Activated T-helper 1 cell treated with anti-CD3 and anti-CD28 coated beads, Interleukin-2, amount 50 U/mL, for 16 hours (primary cell): ENCODE measurements at places on chromosomes 7 and 10.

DNA sequence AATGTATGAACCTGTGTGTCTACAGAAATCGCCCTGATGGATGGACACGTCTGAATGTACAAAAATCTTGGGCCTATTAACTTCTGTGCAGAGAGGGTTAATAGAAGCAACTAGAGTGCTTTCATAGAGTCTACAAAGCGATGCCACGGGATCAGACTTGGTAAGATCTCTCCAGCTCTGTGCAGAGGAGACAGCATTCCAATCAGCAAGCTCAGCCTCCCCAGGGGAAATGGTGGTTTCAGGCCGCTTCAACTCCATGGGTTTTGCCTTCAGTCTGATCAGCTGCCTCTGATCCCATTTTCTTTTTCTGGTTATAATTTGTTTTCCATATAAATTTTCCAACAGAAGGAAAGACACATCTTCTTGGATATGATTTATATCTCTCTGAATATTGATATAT, 35.1 kb upstream of the COBL start:
- DNase-seq: no peak

DNA sequence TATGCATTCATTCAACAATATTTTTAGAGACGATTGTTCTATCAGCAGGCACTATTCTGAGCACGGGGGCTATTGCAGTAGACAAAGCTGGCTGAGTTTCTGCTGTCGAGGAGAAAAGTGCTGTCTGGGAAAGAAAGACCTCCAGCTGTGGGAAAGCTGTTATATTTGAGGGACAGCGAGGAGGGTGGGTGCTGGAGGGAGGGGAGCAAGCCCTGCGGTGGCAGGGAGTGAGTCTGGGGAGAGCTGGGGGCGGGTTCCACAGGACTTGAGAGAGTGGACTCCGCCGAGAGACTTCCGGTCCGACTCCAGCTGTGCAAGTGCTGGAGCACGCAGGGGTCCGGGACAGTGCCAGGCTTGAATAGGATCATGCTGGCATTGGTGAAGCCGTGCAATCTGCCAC, 602.1 kb upstream of the FOXK1 start:
- DNase-seq: no peak

- DNase-seq: no peak
Measured at GRCh38 chr7:100367251-100367620, 6.1 kb upstream of the PILRA start.

DNA sequence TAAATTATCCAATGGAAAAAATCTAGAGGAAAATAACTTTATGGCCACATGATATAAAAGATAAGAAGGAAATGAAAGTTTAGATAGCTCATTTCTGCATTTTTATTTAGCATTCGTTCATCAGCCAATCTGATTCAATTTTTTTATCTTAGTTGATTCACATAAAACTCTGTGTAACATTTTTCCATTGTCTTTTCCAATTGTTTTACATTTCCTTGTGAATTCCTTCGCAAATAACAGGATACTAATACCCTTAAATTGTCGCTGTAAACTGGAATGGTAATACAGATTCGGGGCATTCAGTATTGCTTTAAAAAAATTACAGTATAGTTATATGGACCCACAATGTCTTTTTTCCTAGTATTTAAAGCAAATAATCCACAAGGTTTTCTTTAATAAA, 136.4 kb downstream of the CUBN start:
- DNase-seq: no peak

DNA sequence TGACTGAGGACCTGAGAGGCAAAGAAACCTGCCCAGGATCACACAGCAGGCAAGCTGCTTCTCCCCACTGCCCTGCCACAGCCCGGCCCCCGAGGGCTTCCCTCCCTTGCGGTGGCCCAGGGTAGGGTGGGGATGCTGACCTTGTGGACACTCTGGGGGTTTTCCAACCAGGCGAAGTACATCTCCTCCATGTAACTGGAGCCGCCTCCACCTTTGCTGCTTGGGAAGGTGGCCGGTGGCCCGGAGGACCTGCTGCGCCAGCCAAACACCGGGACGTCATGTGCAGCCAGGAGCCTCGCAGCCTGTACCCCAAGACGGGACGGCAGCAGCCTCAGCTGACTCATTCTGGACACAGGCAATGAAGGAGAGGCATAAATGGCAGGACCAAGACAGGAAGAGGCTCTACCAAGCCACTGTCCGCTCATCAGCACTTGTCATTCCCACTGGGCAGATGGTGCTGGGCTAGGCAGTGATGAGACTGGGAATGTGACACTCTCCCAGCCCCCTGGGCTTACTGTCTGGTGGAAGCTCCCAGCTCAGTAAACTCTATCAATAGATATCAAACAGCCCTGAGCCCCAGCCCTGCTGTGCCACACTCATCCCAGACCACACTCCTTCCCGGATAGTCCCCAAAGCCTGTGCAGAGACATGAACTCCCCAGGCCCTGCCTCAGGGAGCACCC, 3.7 kb downstream of the OGDHL start:
- no peak for DNase-seq

DNA sequence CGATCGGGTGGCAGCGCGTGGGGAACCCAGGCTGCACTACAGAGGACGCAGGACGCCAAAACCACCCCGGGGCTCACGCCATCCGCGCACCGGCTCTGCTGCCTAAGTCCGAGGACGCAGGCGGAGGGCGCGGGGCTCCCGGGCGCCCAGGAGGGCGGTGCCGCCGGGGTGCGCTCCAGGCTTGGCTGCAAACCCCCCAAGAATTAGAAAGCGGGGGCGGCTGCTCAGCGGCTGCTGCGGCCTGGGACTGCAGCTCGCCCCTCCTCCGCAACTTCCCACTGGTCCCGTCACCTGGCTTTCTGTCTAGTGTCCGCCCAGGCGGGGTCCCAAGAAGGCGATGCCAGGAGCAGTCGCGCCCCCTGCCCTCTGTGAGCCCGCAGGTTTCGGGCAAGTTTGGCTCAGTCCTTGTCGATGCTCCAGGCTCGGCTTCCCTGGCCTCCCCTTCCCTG, 1.7 kb upstream of the POU6F2 start:
- no peak for DNase-seq

DNA sequence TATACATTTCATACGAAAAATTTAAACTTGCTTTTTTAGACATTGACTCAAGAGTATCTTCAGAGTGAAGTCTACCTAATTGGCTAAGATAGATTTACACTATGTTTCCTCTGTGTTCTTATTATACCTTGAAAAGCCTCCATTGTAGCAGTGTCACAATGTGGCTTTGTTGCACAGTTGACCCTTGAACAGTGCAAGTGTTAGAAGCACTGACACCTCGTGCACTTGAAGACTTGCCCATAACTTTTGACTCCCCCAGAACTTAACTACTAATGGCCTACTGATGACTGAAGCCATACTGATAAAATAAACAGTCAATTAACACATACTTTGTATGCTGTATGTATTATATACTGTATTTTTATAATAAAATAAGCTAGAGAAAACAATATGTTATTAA, 84.3 kb downstream of the CPED1 start:
- DNase-seq: no peak

DNA sequence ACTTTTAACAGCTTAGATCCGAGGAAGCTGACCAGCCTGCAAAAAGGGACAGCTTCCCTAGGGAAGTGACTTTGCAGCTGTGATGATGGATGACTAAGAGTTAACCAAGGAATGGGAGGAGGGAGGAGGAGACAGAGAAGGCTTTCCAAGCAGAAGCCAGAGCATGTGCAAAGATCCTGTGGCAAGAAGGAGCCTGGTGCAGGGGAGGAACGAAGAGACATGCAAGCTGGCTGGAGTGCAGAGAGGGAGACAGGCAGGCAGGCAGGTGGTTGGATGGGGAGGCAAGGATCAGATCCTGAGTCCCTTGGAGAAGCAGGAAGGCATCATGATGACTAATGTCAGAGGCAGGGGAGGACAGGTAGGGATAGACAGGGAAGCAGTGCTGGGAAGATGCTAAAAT, 148.8 kb downstream of the PFKFB3 start:
- no peak for DNase-seq

DNA sequence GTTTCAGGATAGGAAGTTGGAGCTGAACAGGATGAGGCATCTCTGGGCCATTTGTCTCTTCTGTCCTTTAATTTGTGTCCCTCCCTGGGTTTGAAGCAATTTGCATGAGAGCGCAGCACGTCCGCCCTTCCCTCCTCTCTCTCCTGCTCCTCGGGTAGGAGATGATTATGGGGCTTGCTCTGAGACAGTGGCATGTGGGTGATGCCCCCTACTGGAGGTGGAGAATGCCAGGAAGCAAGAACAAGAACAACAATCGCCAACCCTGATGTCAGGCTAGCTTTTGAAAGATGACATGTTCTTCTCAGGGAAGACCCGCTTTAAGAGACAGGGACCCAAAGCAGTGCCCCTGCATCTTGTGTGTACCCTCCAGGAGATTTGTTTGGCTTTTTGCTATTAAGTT, 63.9 kb upstream of the LOXL4 start:
- DNase-seq: no peak

- DNase-seq: no peak
Measured at GRCh38 chr10:45440511-45441062, 66.6 kb downstream of the ALOX5 start.

- peak; percentile 44 for DNase-seq
Measured at GRCh38 chr10:119306514-119306951, 99.2 kb downstream of the GRK5 start.

GRCh38 chr7:16066805-16067459, 354.4 kb downstream of the CRPPA start:
- no peak for DNase-seq

GRCh38 chr7:135206941-135207391, 4.4 kb downstream of the WDR91 start:
- no peak for DNase-seq

- DNase-seq: no peak
Measured at GRCh38 chr7:150337179-150337578, 4.2 kb downstream of the RARRES2 start.

DNA sequence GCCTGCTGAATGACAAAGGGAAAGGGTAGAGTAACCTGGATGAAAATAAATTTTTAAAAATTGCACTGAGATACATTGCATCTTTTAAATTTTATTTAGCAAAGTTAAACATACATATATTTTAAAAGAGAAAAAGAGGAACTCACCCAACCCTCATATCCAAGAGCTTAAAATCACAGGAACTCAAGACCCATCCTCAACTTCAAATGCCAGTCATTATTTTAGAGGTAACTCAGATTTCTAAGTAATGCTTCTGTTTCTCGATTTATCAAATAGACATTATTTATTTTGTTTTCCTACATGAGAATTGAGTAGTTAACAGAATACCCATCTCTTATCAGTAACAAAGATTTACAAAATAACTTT, 32.4 kb upstream of the KMT2E start:
- no peak for DNase-seq

GRCh38 chr7:18495412-18496340, at the start of gene HDAC9:
HDAC9 (plus strand) TSS chr7:18495749; CDS start chr7:18496303, 554 bp downstream.
- DNase-seq: no peak

DNA sequence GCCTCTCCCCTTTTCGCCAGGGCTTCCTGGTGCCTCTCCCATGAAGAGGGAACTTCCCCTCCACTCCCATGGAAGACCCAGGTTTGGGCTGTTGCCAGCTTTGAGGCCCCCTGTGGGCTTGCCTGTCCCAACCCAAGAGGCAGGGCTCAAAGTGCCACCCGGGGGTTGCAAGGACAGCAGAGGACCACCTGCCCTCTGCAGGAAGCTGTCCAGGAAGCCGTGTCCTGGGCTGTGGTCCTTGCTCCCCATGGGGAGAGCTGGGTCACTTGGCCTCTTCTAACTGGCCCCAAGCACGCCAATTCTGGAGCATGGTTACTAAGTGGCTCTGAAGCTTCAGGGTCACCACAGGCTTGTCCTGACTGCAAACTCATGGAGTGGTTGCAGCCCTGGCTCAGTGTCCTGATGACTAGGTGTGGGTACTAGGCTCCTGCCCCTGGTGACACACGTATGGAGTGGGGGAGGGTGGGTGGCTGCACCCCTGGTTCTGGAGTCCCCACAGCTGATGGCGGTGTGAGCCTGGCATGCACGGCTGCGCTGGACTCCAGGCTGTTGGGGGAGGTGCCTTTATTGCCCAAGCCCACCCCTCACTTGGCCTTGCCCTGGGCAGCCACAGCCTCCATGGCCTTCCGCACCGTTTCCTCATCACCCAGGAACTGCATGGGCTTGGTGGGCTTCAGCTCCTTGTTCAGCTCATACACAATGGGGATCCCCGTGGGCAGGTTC, 3.0 kb downstream of the PGAM2 start:
- no peak for DNase-seq

- DNase-seq: no peak
Measured at GRCh38 chr10:97331153-97331703, 3.3 kb downstream of the FRAT2 start.

GRCh38 chr10:124704428-124705380, 39.5 kb downstream of the FAM53B start:
- no peak for DNase-seq

GRCh38 chr7:131608116-131608500, 51.7 kb upstream of the PODXL start:
- DNase-seq: no peak

GRCh38 chr7:158351051-158351450, 236.6 kb downstream of the PTPRN2 start:
- no peak for DNase-seq

GRCh38 chr10:122287570-122287969, 16.5 kb downstream of the BTBD16 start:
- no peak for DNase-seq

DNA sequence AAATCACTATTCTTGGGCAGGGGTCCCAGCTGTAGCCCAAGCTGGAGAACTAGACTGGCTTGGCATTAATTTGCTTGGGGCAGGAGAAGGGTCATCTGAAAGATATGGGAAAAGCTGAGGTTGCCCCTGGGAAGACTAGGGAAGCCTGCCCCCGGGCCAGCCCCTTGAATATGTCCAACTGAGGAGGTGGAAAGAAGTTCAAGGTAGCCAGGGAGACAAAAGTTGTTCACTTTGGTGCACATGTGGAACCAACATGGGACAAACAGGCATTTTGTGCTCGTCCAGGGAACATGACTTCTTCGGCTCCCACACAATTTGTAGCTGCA, 1.4 kb upstream of the LRRC61 start:
- DNase-seq: no peak

DNA sequence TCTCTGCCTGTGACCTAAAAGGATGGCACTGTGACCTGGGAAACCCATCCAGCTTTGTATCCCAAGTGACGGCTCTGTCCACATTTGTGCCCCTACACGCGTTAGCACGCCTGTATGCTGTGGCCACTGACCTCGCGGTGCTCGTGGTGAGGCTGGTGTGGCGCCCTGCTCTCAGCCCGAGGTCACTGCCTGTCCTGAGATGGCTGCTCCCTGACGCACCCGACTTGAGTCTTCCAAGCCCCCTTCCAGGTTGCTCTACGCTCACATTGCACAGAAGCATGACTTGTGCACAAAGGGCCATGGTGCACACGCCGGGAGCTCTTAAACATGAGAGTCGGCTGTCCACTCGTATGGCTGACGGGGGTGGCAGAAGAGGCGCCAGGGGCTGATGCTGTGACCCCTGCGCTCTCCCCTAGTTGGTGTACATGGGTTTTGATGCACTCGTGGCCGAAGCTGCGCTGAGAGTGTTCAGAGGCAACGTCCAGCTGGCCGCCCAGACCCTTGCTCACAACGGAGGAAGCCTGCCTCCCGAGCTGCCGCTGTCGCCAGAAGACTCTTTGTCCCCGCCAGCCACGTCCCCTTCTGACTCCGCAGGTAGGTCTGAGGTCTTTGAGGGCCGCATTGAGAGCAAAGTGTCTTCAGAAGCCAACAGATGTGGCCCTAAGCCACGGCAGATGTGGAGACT, 33.5 kb downstream of the WDR86 start:
- DNase-seq: no peak

- no peak for DNase-seq
Measured at GRCh38 chr10:119919271-119919670, 26.7 kb downstream of the SEC23IP start.
